ENCODE measurements at places on chromosomes 2 and 18.
A peak's percentile ranks its signal among the peaks of the same experiment; 100 is the strongest.

- no peak for DNase-seq
These were observed 137.9 kb upstream of the POU3F3 start for GRCh38 chr2:104716061-104716460.

DNA sequence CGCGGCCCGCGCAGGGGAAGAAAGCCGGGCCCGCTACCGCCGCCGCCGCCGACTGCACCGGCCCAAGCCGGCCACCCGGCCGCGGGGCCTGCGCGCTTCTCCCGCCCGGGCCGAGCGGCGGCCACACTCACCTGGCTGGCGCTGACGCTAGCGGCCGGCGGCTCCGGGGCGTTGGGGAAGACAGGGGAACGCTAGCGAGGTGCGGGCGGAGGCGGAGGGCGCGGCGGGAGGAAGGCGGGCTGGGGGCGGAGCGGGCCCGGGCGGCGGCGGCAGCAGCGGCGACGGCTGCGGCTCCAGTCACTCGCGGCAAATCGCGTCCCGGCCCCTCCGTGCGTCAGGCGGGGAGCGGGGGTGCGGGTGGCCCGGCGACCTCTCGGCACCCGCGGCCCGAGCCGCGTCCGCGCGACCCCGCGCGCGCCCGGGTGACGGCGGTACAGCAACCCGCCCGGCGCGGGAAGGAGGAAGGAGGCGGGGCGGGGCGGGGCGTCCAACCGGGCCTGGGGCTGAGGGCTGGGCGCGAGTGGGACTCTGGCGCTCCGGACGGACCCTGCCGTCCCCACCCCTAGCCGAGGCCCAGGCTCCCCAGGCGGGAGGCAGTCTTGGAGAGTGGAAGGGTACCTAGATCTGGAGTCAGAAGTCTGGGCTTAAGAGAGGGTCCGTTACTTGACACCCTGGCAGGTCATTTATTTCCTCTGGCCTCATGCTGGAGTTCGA, at the start of gene SESTD1:
SESTD1 (minus strand) TSS at position 465 of the 714 bp plus-strand sequence. CDS start 72,991 bp downstream, outside the sequence.
- peak; percentile 76 for DNase-seq

DNA sequence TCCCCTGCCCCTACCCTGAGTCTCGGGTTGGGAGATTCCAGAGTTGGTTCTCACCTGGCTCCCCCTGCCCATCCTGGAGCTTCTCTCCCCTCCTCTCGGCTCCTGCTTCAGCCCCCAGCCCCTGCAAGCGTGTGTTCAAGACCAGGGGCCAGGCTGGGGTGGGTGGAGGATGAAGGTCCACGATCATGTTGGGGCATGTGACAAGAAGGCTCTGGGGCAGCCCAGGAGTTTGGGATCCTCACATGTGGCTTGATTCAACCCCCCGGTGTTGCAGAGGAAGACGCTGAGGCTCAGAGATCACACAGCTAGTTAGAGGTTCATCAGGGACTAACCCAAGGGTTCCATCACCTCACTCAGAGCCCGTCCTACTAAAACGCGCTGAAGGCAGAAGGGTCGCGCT, 14.2 kb upstream of the TUBB6 start:
- no peak for DNase-seq

DNA sequence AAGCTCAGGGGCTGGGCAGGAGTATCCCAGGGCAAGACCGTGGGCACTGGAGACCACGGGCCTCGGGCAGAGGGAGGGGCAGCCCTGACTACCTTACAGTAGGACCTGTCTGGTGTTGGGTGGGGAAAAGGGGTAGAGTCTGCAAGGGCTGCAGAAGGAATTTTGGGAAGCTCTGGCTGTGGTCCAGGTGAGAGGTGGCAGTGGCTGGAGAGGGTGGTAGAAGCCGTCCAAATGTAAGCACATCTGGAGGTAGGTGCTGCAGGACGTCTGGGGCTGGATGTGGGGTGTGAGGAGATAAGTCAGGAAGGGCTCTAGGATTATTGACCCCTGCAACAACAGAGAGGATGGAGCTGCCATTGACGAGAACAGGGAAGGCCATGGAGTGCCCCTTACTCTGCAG, 486.7 kb downstream of the EIPR1 start:
- DNase-seq, result no peak

DNA sequence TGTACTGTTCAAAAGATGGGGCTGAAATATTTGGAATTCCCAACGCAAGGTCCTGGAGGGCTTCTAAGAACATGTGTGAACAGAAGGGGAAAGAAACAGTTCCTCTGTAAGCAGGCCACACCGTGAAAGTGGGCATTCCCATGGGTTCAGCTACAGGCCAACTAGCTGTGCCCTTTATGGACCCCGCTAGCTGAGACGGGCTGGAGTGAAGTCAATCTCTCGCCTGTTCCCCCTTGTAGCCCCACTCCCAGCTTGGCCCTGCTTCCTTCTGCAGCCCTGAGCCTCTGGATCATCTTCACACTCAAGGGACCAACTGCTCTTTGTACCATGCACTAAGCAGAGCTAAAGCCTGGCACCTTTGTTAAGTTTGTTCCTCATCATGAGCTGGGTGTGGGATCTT, 55.4 kb downstream of the POLR1A start:
- DNase-seq, result no peak

DNA sequence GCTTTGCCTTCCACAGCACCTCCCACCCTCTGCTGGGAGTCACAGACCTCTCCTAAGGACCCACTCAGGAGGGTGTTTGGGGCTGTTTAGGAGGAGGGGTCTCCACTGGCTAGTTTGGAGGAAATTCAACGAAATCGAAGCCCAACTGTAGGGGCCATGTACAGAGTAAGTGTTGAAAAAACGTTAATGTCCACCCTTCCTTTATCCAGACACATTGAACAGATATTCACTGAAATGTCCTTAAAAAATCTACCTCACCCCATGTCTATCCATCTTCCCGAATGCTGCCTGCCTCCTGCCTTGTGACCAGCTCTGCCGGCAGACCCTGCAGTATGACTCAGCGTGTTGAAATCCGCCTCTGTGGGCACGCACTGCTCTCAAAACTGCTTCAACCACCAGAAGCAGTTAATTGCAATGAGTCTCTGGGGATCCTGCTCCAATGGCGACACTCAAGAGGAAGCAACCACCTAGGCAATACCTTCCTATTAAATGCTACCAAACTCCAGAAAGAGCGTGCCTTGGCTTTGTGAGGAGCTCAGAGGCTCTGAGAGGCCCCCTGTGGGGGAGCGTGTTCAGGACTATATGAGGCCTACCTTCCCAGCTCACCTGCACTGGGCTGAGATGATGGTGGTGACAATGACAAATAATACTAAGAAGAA, 61.4 kb upstream of the RTN4 start:
- DNase-seq, result no peak

DNA sequence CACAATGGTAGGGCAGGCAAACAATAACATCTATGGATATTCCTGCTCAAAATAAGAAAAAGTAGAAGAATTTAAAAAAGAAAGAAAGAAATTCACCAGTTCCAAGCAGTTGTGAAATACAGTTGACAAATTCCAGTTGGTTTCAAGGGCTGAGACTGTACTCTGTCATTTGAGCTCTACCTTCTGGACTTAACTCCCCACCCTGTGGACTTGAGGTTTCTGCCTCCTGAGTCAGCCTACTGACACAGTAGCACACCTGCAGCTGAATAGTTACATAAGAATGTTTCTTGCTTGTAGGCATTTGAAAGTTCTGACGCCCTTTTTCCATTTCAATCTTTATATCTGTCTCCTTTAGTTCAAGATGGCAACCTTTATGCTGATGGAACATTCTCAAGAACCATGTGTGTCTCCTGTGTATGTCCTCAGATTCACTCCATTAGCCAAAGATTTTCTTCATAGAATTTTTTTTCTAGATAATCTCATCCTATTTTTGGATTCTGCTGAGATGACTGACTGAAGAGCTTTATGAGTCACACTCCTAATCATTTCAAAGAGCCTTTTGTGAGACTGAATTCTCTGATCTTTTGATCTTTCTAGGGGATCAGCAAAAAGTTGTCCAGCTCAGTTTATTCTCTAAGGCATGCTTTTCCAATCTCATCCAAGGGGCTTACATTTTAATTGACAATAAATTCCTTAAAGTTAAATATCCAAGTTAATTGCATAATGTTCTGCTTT, 19.1 kb downstream of the NETO1 start:
- DNase-seq, result no peak

DNA sequence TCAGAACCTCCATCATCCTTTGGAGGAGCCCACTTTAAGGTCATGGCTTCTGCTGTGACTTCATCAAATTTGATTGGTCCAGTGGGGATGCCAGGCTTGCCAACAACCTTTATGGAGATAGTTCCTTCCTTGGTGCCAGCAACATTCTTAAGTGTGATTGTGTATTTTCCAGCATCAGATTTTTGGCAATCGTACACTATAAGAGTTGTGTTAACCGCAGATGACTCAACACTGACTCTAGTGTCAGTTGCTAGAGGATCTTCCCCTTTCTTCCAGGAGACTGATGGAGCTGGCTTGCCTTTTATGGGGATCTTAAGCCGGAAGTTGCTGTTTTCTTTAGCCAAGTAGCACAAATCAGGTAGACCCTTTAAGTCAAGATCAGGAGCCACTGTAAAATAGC, 98.7 kb downstream of the PLEKHA3 start:
- DNase-seq, result no peak

- no peak for DNase-seq
These were observed 805 bp downstream of the LIMS2 start for GRCh38 chr2:127674241-127675209.

DNA sequence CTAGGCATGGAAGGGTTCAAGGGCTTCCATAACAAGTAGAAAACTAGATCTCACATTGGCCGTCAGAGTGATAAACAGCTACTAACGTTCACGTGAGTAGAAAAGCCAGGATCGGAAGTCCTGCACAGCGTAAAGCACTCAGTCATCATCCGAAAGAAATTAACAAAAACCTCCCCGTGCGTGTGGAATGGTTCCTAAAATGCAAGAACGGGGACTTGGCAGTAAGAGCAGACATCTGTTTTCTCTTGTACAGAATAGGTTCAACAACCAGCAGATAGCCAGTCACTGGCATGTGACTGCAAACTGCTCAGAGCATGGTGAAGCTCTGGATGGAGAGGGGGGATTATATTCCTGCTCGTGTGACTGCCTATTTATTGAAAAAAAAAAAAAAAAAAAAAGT, 106.9 kb upstream of the ITGB6 start:
- DNase-seq, result no peak

DNA sequence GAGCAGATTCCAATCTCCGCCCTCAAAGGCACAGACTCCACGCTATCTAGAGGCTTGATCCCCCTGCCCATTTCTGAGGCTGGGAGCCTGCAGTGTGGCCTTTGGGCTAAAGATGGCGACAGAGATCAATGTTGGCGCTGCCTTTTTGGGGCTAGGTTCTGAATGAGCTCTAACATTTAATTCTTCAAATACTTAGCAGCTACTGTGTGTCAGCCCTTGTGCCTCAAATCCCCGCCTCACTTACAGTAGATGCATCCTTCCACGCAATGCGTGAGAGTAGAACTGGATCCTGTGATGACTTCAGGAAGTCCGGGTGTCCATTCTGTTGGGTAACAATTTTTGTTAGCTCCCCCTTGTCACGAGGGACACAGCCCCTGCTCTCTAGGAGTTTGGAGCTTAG, 12.4 kb downstream of the IL1F10 start:
- no peak for DNase-seq

GRCh38 chr2:186991766-186992417, 142.9 kb upstream of the ZSWIM2 start:
- DNase-seq, result no peak

DNA sequence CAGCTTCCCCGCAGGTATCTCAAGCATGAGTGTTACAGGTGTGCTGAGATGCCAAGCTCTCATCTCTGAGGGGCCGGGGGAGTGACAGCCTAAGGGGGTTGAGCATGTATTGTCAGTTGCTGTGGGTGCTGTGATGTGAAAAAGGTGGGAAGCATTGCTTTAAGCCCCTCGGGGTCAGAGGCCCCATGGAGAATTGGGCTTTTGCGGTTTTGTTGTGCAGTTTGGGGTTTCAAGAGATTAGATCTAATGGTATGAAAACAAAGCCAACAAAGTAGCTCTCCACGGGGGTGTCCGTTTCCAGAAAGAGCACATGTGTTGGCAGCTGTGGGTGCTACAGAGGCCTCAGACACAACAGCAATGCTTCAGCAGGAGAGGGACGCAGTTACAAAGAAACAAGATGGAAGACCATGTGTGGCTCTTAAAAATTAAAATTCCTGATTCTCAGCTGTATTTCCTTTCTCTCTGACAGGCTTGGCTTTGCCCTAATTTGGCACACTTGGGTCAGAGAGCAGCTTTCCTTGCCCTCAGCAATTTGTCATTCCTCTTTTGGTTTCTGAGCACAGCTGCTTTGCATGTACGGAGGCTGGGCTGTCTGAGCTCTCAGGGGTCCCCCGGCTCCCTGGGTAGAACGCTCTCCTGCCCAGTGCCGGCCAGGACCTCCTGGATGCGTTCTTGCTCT, 69.9 kb downstream of the TMEM247 start:
- no peak for DNase-seq

GRCh38 chr2:216214768-216215167, 105.6 kb downstream of the XRCC5 start:
- DNase-seq, result no peak

GRCh38 chr2:218400167-218400929, 680 bp downstream of the CTDSP1 start:
- DNase-seq, result no peak

GRCh38 chr2:127535422-127535901, at the start of gene MYO7B:
Gene MYO7B (plus strand): TSS chr2:127535683. CDS start chr2:127559723, 24,040 bp downstream.
- DNase-seq, result no peak

DNA sequence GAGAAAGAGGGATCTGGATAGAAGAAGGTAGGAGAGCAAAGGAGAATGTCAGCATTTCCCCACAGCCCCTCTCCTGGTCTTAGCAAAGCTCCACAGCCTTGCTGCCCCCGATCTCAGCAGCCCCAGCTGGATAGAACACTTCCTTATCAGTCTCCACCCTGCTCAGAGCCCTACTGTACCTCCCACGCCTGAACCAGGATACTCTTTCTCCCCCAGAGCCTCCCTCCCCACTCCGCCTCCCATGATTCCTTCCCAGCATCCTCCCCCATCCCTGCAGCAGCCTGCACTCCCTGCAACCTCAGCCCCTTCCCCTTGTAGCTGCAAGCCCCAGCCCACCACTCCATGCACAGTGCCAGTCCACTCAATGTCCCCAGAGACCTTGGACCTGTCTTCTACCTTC, 25.8 kb downstream of the PLB1 start:
- no peak for DNase-seq

Data from substantia nigra (tissue), 51 donors.